ENCODE measurements at places on chromosomes 13 and 19. TPM values are rescaled to one million over a fixed set of nuclear protein-coding genes. Genes with fewer than 3 reads are reported as not detected.

DNA sequence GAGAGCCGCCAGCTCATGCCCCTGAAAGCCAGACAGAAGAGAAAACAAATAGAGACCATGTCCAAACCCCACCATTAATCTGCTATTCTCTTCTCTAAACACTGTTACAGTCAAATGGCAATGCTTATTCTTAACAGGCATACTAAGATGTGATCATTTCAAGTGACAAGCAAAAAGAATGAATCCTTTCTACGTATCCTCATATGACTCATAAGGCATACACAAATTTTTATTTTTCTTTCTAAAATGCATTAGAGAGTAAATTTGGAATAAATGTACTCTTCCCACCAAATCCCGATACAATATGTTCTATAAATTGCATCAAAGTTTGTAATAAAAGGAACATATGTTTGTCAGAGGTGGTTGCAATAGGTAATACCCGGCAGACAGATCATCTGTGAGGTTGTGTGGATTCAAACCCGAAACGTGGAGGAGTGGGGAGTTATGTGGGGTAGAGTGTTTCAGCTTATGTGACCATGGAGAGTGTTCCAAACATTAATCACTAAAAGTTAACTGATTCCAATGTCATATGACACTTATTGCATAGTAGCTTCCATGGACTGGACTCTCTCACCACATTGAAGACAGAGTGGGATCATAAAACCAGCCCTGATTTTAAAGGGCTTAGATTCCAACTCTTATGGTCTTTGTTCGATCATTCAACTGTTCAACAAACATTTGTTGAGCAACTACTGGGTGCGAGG is 213.1 kb downstream of the DCLK1 start:
- DNase-seq: no peak

The DACH1 gene
- 8.5 TPM for total RNA-seq

The CCL25 gene
- total RNA-seq: 0.39 TPM

- no peak for DNase-seq
Measured at GRCh38 chr19:39369200-39369599, 21.7 kb downstream of the PAF1 start.

DNA sequence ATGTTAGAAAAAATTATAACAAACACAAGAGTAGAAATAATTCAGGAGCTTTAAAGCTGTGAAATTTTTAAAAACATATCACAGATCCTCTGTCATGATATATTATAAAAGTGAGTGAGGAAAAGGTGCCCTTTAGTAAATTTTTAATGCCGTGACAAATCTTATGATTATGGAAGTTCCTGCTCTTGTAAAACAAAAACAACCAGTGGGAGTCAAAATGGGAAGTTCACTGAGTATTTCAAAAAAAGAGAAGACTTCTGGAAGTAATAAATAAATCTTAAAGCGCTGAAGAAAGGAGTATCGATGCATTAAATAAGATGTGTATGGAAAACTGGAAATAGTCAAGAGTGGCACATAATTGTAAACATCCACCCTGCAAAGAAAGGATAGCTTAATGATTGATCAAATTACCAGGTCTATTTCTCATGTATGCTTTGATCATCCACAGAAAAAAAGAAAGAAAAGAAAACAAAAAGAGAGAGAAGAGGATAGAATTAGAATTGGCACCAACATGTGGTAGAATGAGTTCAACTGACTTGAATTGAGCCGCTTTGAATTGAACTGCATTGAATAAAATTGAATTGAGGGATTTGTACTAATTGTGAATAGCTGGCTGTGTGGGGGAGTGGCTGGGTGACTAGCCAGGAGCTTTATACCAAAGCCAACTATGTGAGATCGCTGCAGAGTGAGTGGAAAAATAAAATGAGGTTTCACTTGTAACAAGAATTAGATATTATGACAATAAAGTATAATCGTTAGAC is 647.6 kb upstream of the SPRY2 start:
- no peak for DNase-seq

Data from skin of body (tissue), 3 donors.